ENCODE measurements at places on chromosomes 12 and 14. TPM values are rescaled to one million over a fixed set of nuclear protein-coding genes. Genes with fewer than 3 reads are reported as not detected.

The NELL2 gene
- total RNA-seq: 0.42 TPM

DNA sequence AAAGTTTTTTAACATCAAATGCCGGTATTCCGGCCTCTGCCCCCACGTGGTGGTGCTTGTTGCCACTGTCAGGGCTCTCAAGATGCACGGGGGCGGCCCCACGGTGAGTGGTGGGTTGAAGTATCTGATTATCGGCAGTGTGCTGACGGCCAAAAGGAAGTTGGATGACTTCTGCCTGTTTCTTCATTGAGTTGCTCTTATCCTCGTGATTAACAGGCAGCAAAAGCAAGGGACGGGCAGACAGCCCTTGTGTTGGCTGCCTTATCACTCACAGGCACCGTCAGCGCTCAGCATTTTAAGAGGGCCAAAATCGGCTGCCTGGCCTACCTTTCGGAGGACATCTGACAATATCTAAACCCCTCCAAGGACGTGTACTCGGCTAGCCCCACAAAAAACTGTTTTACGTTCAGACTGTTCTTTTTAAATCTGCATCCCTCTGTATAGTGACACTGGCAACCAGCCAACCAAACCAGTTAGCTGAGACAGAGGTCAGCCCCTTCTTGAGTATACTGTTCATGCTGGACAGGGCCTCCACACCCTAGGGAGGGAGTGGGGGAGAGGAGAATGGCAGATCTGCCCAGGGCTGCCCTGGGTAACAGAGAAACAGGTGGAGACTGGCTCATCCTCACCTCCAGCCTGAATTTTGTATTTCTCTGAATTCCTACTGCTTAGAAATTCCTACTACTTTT lies 22.9 kb upstream of the AKAP5 start:
- H3K27me3 ChIP-seq: no peaks in the 10 kb centered on the region
- DNase-seq: no peak
- peaks cover 58% of the 10 kb centered on the region for H3K36me3 ChIP-seq
- peaks cover 38% of the 10 kb centered on the region for H3K4me1 ChIP-seq

The SCN8A gene
- 7.2 TPM for total RNA-seq

GRCh38 chr12:75564398-75564797 lies 53.0 kb upstream of the KRR1 start:
- H3K36me3 ChIP-seq: no peaks in the 10 kb centered on the region
- no peak overlapping the region for H3K27ac ChIP-seq
- H3K27me3 ChIP-seq: no peaks in the 10 kb centered on the region
- H3K4me1 ChIP-seq: peaks cover 20% of the 10 kb centered on the region

- H3K27me3 ChIP-seq: no peaks in the 10 kb centered on the region
- DNase-seq: peak; percentile 30
- H3K36me3 ChIP-seq: peaks cover 4% of the 10 kb centered on the region
- no peaks in the 10 kb centered on the region for H3K4me1 ChIP-seq
Observed at GRCh38 chr12:96416033-96416799, 16.0 kb upstream of the CDK17 start.

The FGD4 gene
- 37.4 TPM for total RNA-seq

Measured in Calu3 (cell line).